DMS53 (cell line): ENCODE measurements at places on chromosomes 12 and 14.

- DNase-seq: no peak
Measured at GRCh38 chr12:120537856-120538220, 3.7 kb downstream of the RNF10 start.

DNA sequence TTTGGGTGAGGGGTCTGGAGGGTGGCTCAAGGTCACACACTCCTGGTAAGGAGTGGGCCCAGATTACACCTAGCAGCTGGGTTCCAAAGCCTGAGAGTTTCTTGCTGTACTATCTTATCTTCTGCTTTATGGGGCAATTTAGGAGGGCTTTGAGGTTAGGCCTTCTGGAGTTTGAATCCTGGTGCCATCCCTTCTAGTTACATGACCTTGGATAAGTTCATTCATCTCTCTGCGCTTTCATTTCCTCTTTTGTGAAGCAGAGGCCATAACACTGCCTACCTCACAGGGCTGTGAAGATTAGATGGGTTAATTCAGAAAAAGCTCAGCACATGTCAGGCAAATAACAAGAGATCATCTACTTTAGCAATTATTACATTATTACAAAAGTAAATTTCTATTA is 7.4 kb upstream of the KRT77 start:
- DNase-seq: no peak

- DNase-seq: no peak
Measured at GRCh38 chr12:69003991-69004390, 71.0 kb upstream of the CPM start.

- DNase-seq: no peak
Measured at GRCh38 chr12:101933866-101934514, 56.6 kb downstream of the DRAM1 start.

DNA sequence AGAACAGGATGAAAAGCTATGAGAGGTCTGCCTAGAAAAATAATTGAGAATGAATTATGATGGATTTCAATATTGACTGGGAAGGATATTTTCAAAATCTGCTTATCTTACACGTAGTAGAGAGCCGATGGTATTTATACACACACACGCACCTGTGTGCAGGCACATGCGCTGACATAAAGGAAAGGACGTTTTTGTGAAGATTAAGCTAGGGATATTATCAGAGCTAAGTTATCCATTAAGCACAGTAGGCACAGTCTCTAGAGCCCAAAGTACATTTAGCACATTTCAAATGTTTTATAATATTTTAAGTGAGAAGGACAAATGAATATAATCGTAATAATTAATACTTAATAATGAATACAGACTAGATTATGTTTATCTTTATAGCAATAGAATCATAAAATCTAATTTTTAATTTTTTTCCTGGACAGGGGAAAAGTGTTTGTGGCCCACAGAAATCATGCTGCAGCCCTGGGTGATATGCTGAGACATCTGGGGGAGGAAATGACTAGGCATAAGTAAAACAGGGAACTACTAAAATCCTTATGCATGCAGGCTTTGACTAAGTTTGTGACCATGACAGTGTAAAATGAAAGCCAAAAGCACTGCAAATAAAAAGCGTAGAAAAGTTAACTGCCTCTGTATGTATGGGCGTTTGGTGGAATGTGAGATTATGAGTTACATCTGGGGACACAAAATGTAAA is 146.1 kb downstream of the KITLG start:
- no peak for DNase-seq

DNA sequence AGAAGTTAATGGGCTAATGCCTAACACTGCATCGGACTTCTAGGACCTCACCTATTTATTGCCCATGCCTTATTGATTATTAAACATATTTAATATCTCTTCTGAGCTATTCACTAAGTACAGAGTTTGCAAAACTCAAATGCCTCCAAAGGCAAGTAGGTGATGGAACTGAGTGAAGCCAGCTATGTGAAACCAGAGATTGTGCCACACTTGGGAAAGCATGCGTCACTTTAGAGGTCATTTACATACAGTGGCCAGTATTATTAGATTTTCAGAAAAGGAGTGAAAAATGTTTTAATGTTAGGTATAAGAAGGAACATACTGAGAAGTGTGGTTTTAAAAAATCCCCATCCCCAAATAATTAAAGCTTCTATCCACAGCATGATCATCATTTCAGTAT is 27.7 kb downstream of the PDE6H start:
- no peak for DNase-seq

- peak; percentile 42 for DNase-seq
Measured at GRCh38 chr12:51686727-51687126, 95.7 kb downstream of the SCN8A start.

GRCh38 chr12:49659753-49660152 is 36.4 kb downstream of the PRPF40B start:
- no peak for DNase-seq

GRCh38 chr14:61003571-61003970 is 22.5 kb downstream of the SLC38A6 start:
- DNase-seq: no peak

DNA sequence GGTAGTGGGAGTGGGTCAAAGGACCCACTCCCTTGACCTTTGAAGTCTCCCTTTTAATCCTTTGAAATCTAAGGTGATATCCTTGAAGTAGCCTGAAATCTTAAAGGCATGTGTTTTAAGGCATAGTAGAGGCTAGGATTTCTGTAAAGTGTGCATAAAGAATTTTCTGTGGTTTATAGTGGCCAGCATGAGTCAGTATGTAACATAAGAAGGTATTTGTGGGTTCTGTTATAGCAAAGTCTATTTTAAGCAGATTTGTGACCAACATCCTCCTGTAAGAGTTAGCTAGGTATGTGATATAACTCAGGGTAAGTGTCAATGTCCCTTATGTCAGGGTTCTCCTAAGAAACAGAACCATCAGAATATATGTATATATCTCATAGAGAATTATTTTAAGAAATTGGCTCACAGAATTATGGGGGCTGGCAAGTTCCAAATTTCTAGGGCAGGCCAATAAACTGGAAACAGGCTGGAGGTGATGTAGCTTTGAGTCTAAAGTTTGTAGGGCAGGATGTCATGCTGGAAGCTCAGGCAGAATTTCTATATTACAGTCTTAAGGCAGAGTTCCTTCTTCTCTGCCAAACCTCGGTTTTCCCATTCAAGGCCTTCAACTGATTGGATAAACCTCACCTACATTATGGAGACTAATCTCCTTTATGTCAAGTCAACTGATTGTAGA is 18.7 kb upstream of the EPYC start:
- DNase-seq: no peak

GRCh38 chr14:105890474-105891220 is 364.3 kb downstream of the TMEM121 start:
- DNase-seq: no peak

GRCh38 chr14:74483321-74483720 is 9.8 kb downstream of the NPC2 start:
- DNase-seq: no peak

GRCh38 chr14:55976655-55977054 is 141.6 kb upstream of the PELI2 start:
- no peak for DNase-seq

- no peak for DNase-seq
Measured at GRCh38 chr14:39014460-39014859, 88.6 kb downstream of the SEC23A start.

- DNase-seq: no peak
Measured at GRCh38 chr14:60757567-60758002, 23.0 kb downstream of the MNAT1 start.

DNA sequence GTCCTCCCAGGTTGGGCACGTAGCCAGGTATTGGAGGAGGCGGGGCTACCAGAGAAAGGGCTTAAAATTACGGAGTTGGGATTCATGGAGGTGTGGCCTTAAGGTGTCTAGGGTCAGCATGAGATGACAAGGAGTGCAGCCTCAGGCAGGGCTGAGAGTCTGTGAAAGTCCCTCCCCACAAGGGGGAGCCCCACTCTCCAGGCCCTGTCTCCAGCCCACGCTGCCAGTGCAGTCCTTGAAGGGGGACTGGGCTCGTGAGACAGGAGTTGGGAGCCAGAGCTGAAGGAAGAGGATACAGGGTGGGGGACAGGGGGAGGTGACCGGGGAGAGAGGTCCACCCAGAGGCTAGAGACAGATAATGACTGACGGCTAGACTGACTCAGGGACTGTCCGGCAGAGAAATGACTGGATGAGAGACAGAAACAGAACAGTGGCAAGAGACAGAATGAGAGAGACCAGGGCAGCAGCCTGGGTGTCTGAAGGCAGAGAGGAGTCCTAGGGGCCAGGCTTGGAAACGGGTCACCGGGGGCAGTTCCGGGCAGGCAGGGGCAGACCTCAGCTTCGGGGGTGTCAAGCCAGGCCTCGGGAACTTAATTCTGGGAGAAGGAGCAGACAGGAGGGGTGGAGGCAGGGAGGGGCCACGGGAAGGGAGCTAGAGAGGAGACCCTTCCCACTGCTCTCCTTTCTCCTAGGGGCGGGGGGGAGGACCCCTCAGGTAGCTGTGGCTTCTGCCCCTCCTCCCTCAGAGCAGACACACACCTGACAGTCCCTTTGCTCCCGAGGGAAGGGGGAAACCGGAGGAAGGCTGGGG is 970 bp downstream of the CDH24 start:
- no peak for DNase-seq

GRCh38 chr14:54087376-54087775 is 130.8 kb upstream of the BMP4 start:
- DNase-seq: no peak

DNA sequence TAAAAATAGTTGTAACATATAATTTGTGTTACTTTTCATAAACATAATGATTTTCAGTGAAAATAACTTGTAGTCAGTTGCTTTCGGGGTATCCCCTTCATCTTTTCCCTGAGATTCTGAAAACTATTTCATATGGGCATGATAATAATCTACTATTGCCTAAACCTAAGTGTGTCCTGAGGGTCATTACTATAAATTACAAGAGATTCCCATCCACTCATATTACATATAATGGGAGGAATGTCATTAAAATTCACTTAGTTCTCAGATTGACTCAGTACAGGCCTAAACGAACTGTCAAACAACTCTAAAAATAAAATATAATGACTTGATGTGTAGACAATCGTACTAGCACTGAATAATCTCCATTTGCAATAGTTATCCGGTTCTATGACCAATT is 72.7 kb downstream of the PTPRR start:
- no peak for DNase-seq

GRCh38 chr14:30017370-30017993 is 89.8 kb upstream of the PRKD1 start:
- DNase-seq: no peak

DNA sequence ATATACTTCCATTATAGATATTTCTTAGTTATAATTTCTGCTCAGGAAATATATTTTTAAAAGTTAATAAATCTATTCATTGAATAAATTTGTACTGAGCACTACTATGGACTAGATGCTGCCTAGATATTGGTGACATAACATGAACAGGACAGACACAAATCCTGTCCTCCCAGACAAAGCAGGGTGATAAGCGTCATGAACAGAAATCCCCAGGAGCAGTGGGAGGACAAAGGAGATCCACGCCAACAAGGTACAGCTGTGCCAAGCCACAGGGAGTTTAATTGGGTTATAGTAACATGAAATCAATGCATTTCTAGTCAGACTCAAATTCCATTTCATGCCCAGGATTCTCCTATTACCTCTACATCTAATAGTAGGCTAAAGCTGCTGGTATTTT is 171.8 kb upstream of the CPNE8 start:
- DNase-seq: no peak

GRCh38 chr12:127893895-127894609 is 372.9 kb upstream of the TMEM132C start:
- peak; percentile 26 for DNase-seq

GRCh38 chr12:78430551-78430950 is 434.0 kb upstream of the SYT1 start:
- no peak for DNase-seq

DNA sequence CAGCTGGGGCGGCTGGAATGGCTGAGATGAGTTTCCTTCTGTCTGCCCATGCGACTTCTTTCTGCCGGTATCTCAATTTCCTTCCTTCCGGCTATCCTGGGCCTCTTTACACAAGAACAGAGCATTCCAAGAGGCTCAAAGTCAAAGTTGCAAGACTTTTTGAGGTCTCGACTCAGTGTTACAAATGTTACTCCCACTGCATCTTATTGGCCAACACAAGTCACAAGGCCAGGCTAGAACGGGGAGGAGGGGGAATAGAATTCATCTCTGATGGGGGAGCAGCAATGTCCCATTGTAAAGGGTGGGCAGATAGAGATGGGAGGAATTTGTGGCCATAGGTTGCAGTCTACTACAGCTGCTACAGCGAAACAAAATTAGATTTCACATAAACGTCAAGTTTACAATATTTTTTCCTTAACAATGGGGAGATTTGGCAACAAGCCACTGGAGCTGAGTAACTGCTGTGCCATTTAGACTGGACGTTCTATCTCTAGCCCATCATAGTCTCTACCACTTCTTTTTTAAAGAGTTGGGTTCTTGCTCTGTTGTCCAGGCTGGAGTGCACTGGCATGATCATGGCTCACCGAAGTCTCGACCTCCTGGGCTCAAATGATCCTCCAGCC is 9.5 kb upstream of the NYNRIN start:
- DNase-seq: no peak

DNA sequence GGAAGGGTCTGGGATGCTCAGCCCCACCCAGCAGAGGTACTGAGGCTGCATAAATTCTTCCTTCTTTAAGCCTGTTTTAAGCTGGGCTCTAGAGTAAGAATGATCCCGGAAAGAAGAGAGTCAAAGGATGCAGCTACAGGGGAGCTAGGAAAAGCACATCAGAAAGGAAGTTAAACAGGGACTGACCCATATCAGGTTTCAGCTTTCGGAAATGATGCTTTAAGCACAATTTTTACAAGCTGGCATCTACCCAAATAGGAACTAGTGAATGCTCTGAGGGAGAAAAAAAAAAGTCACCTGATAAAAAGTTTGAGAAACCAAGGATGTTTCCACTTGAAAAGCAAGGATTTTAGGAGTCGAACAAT is 22.0 kb downstream of the TSPAN8 start:
- peak; percentile 60 for DNase-seq

DNA sequence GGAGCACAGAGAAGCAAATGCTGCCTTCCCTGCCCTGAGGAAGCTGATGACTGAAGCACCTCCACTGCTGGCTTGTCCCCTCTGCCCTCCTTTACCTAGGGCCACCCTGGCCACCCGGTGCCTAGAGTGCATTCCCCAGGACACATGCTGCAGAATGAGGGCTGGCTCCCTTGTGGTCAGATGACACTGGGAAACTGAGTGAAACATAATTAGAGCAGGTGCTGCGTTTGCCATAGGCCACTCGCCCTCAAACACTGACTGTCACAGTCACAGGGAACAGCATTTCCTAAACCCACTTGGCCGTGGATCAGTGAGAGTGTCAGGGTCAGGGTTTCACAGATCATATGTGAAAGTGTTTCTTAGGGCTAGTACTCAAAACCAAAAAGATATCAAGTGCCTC is 16.0 kb downstream of the TCHP start:
- DNase-seq: no peak
